ENCODE measurements at places on chromosomes 7 and 10.
A peak's percentile ranks its signal among the peaks of the same experiment; 100 is the strongest.

- DNase-seq = peak; percentile 22
These were observed 730 bp downstream of the LARP4B start for GRCh38 chr10:930625-931325.

DNA sequence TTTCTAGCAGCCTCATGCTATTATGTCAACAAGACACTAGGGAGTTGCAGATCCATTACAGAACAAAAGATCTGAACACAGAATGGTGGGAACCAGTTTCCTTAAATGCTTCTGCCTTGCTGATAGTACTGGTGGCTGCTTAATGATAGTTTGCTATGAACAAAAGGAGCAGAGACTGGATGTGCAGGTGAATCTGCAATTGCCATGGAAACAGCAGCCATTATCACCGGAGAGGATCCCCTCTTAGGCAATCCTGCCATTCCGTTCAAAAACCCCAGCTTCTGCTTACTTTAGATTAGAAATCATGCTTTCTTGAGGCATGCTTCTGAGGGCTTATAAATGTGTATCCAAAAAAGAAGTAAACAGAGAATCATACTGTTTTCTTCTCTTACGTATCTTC is 80.0 kb upstream of the PRKAR2B start:
- DNase-seq = no peak

DNA sequence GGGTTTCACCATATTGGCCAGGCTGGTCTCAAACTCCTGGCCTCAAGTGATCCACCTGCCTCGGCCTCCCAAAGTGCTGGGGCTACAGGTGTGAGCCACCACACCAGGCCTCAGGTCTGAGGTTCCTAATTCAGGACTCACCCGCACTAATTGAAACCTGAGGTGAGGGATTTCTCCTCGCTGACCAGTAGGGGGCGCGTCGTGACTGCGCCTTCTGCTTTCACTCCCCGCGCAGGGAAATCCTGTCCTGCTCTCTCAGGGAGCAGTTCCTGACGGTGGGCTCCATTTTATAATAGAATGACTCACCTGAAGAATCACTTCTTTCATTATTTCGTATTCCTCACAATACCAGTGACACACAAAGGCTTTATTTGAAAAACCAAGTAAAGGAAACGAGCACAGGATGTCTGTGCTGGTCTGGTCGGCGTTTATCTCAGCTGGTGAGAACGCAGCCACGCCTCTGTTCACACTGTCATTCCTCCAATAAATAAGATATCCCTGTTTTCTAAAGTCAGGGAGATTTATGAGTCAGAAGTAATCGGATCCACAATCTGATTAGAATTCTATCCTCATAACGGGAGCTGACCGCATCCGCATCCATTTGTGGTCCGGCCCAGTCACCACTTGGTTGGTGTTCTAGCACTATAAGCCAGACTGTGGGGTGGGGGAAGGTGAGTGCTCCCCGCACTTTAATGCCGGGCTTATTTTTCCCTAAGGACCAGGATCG is 35.4 kb downstream of the BAG3 start:
- peak; percentile 95 for DNase-seq

GRCh38 chr10:7967035-7967434 is 87.5 kb upstream of the GATA3 start:
- DNase-seq = no peak

- no peak for DNase-seq
These were observed 45.1 kb downstream of the TMEM60 start for GRCh38 chr7:77753173-77753572.

GRCh38 chr10:29634105-29634504 is 666 bp downstream of the SVIL start:
- no peak for DNase-seq

GRCh38 chr7:136070736-136071505 is 93.8 kb upstream of the MTPN start:
- DNase-seq = no peak

DNA sequence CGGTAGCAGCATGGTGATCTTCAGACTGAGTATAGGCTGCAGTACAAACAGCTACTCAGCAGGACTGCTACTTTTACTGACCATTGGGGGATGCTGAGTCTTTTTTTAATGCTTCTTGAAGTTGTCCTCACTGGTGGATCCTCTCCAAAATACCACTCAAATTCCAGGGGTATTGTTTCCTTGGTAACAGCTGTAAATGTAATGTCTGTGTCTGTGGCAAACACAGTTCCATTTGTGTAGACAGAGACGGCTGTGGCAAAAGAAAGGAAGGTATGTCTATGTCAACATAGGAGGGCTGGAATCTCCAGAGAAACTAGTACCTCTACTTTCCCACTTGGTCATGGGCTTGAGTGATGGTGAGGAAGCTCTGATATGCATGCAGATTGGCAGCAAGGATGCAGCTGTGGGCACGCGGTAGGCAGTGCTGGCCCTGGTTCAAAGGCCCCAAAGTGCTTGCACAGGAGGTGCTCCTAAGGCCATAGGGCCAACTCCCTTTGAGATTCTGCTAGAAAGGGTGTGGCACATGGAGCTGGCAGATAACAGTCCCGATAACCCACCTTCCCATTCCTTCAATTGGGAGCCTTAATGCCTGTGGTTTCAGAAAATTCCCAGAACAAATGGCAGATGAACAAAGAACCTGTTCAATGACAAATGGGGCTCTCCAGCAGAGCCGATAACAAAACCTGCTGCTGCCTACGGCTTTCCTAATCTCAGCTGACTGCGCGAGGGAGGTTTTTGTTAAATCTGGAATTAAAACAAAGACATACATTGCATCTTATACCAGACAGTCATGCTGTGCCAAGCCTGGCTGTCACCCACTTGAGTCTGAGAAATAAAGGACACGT is 43.0 kb downstream of the PKD1L1 start:
- peak; percentile 70 for DNase-seq

- no peak for DNase-seq
These were observed 3.1 kb downstream of the PAX2 start for GRCh38 chr10:100748231-100749058.

DNA sequence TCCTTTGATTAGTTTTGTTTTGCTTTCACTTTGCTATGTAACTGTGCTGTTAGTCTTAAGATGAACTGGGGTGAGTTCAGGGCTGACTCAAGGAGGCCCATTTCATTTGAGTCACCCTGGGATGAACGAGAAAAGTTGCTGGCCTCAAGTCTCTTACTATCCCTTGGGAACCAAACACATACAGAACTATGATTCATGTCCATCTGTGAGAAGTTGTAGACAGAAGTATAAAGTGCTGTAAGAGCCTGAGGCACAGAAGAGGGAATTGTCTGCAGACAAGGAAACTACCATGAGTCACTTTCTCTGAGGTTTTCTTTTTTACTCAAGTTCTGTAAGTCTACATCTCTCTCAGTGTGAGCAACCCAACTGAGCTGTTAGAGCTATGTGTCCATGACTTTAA is 179.8 kb upstream of the CSTF2T start:
- DNase-seq = peak; percentile 98

DNA sequence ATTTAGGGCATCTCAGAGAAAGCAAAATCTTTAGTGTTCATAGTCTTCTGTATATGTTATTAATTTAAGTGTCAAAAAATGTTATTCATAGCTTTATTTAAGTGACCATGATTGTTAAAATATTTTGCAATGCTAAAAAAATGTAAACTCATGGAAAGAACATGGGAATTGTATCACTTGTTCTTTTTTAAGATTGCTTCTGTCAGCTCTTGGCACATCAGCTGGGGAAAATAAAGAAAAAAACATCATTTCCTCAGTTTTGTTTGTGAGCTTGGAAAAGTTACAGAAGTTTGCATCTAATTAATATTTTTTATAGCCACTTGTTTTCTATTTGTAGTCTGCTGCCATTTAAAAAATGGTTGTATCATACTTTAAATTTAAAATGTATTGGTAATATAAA is 285.9 kb upstream of the CSTF2T start:
- peak; percentile 35 for DNase-seq

- DNase-seq = peak; percentile 36
These were observed 200.3 kb upstream of the PCLO start for GRCh38 chr7:83362871-83363550.

DNA sequence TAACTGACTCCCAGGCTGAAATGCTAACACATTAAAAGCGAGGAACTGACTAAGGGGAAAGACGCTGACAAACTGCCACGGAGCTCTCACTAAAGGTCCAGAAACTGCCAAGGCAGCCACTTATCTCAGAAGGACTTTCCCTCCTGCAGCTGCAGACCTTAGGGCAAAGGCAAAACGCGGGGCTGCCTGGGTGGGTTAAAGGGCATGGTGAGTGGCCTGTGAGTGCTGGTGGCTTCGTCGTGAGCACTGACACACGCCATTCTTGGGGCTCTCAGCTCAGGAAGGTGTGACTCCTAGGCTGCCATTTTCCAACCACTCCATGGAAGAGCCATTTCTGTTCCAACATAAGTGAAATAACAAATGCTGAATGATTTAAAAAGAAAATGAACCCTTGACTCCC is 232.5 kb downstream of the COBL start:
- DNase-seq = no peak

- no peak for DNase-seq
These were observed 73.8 kb downstream of the OAT start for GRCh38 chr10:124344931-124345330.

GRCh38 chr10:6624392-6624791 is 44.3 kb upstream of the PRKCQ start:
- DNase-seq = peak; percentile 6

GRCh38 chr10:119431034-119431772 is 111.3 kb downstream of the RGS10 start:
- DNase-seq = peak; percentile 16

GRCh38 chr10:48491392-48492139 is 113.3 kb downstream of the ARHGAP22 start:
- DNase-seq = no peak

DNA sequence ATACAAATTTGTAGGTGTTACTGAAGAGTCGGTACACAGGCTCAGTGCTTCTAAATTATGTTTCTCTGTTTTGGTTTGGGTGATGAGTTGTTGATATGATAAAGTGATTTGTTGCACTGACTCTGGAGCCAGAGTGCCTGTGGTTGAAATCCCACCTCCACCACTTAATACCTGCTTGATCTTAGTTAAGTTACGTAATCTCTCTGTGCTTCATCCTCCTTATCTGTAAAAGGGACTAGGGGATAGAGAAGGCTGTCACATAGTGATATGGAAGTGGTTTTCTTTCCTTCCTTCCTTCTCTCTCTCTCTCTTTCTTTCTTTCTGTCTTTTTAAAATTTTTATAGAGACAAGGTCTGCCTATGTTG is 664 bp upstream of the HPS6 start:
- DNase-seq = no peak

GRCh38 chr7:117047496-117047895 is 94.2 kb downstream of the ST7 start:
- DNase-seq = peak; percentile 62

DNA sequence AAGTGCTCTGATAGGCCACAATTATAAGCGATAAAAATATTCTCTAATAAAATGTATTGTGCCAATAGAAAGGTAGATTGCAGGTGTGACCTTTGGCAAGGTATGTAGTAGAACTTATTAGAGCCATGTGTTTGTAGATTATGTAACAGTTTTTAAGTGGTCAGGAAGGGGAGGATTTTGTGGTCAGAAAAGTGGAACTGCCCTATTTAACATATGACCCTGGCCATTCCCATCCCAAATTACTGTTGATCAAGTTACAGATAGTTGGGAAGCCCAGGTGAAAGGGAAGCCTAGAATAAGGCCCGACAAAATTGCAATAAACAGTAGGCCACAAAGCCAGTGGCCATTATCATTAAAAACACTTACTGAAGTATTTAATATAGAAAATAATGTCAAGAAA is 89.2 kb downstream of the SPAG6 start:
- no peak for DNase-seq

DNA sequence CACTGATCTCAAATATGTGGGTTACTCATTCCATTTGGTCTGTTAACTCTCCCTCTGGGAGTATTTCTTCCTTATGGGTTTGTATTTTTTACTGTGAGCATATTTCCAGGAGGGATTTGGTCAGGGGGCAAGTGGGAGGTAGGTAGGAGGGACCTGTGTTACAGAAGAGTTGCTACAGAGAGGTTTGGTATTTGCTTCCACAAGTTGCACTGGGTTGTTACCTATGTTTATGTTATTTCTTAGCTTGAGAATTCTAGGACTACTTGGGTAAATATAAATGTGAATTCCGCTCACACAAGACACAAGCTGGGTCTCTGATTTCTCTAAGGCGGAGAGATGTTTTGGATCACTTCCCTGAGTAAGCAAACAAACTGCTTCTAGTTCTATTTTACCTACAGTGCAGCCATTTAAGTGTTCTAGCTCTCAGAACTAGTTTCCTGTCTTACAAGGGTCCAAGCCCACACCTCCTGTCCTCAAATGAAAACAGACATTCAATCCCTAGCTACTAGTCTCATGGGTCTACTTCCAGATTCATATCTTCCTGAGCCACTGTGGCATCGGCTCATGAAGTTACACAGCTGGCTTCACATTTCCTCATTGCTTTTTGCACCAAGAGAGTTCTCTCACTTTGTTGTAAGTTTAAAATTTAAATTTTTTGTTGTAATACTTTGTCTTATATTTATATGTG is 75.4 kb upstream of the PPP1R3C start:
- DNase-seq = no peak

DNA sequence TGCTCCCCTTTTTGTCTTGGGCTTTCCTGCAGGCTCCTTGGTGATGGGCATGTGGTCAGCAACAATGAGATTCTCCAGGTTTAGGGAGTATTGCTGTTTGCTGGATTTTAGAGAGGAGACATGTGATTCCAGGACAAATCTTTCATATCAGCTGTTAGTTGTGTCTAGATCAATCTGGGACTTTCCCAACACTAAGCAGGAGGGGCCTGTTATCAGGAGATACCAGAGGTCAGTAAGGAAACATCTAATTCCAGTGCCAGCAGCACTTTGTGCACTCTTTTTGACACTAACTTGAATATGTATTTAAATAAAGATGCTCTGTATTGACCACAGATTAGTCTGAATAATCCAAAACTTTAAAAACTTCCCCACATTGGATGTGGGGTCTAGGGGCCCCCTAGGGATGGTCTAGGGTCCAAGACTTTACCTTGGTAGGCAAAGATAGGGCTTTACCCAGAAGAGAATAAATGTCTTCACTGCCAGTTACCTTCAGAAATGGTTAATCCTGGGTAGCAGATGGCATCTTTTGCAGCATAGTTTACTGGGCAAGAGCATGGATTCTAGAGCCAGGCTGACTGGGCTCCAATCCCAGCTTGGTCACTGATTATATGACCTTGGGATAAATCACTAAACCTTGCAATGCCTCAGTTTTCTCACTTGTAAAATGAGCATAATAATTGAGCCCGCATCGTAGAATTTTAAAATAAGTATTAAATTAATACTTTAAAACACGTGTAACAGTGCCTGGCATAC is 6.4 kb upstream of the FIGNL1 start:
- no peak for DNase-seq

DNA sequence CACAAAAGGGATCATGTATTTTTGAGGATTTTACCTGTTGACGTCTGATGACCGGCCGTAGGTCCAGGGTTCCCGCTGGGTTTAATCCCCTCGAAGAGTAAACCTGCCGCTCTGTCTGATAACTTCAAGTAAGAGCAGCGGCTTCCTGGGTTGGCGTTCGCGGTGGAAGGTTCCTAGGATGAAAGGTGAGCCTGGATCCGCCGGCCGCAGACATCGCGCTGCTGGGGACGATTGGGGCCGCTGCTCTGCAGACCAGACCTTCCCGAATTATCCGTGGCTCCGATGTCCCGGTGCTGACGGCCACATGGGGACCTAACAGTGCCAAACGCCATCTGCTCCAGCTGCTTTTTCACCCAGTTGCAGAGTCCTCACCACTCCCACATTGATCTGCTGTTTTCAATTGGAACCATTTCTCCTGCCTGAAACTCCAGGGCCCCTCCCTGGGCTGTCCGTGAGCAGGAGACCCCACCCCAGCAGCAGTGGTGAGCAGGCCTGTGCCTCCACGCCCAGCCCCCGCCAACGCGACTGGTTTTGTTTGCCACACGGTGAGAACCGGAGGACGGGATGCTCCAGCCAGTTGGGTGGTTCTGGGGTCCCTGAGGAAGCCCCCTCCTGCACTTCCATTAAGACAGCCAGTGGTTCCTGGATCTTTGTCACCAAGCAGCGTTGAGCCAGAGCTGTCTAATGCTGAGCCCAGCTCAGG is 12.2 kb upstream of the AP5Z1 start:
- no peak for DNase-seq

All from fibroblast of lung (primary cell).